GM13977 (cell line): ENCODE measurements at places on chromosomes 5 and 9.
A peak's percentile ranks its signal among the peaks of the same experiment; 100 is the strongest.

DNA sequence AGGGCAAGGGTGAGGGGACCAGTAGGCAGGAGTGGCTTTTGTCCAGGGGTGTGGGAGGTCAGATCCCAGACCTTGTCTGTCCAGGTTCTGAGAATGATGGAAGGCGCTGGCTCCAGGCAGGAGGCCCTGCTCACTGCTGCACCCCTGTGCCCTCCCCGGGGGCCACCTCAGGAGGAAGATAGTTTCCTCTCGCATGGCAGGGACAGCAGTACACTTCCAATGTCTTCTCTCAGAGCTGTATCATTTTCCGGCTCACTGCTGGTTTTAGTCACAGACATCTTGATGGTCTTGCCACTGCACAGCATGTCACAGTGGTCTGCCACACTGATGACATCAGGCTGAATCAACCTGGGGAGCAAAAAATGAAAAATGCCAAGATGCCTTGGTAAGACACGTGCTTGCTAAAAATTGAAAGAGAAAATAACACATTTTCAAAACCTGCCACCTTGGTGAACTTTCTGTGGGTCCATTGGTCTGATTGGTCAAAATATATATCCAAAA is 3.3 kb upstream of the SLC6A3 start:
- DNase-seq: no peak

DNA sequence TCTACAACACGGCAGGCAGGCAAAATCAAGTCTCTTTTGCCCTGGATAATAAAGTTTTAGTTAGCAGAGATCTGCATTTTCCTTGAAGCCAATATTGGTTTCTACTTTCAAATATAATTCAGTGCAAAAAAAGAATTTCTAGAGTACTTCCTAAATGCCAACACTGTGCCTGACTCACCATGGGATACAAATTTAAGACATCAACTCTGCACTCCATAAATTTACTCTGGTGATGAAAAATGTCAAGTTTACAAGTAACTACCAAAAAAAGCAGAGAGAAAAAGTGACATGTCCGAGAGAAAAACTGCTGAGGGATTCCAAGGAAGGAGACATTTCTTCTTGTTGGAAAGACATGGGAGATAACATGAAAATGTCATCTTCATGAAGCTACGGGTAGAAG is 119.7 kb downstream of the RAPGEF6 start:
- DNase-seq: no peak

- DNase-seq: no peak
These were observed 181.3 kb downstream of the GRIA1 start for GRCh38 chr5:153671653-153672346.

DNA sequence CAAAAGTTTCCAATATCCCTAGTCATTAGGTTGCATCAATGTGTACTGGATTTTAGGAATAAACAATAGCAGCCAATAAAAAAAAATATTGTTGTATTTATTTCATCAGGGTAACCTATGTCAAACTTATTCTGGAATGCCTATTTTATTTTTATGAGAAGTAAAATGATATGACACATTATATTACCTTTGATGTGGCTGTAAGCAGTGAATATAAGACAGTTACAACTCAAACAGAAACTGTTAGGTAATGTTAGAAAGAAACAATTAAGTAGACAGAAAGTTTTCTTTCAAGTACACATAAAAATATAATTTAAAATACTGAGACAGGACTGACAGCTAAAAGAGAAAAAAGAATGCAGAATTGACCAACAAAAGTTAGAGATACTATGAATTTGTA is 65.5 kb downstream of the GNG10 start:
- peak; percentile 11 for DNase-seq

DNA sequence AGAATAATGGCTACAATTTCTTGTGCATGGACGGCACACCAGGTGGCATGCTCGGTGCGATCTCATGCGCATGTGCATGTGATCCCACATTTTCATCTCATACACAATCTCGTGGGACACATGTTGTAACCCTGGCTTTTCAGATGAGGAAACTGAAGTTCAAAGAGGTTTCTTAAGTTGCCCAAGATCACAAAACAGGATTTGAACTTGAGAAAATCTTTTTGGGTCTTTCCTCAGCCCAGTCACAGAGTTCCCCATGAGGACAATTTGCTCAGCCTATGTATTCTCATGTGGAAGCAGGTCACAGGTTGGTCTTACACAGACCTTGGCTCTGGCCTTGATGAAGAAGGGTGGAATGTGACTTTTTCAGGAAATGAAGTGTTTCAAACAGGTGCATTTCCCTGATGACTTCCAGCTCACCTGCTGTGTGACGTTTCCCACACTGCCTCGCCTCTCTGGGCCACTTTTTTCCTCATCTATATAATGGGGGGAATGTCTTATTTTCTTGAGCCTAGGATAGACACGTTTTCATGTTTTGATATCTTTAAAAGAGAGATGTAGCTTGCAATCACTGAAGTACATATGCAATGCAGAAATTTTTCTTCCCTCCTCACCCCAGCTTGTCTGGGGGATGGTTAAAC is 7.1 kb upstream of the ORM1 start:
- DNase-seq: no peak

DNA sequence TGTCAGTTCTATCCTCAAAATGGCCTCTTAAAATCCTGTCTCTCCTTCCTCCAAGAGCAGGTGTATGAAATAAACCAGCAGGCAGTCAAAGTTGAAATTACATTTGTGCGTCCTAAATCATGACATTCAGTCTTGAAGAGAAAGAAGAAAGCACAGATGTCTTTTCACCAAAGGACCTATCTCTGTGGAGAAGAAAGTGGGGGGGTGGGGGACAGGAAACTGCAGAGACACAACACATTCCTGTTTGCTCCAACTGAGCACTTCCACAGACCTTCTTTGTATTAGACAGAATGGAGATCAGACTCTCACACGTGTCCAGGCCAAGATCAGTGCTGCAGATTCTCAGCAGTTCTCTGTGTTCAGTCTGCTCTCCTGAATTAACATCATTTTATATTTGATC is 471.9 kb upstream of the RGMB start:
- DNase-seq: no peak

- DNase-seq: no peak
These were observed 655 bp downstream of the TOR4A start for GRCh38 chr9:137278061-137278701.

DNA sequence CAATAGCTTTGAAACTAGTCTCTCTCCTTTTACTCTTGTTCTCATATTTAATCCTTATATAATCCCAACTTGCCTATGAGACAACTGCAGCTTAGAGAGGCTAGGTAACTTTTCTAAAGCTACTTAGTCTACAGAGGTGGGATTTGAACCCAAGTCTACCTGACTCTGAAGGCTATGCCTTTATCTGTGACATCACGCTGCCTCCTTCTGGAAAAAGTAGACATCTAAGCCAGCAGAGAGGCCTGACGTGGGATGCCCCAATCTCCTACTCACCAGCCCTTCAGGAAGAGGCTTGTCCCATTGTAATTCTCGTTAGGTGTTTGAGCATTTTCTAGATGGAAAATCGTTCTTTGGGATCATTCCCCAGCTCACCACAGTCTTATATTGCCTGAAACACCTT is 167.5 kb downstream of the HSPA4 start:
- no peak for DNase-seq

DNA sequence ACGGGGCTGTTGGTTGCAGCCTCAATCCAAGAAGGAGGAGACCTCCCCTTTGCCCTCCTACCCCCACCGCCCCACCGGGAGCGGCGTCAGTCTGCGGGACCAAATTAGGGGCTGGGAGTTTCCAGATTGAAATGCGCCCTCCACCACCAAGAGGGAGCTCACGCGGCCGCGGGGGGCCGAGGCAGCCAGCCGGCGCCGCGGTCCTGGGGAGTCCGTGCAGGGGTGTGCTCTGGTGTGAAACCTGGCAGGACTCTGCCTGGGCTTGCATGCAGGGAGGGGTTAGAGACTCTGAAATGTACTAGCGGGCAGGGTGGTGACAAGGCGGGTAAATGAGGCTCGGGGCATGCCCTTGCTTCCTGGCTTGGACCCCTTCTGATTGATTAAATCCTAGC is 989 bp upstream of the FBN2 start:
- peak; percentile 11 for DNase-seq

DNA sequence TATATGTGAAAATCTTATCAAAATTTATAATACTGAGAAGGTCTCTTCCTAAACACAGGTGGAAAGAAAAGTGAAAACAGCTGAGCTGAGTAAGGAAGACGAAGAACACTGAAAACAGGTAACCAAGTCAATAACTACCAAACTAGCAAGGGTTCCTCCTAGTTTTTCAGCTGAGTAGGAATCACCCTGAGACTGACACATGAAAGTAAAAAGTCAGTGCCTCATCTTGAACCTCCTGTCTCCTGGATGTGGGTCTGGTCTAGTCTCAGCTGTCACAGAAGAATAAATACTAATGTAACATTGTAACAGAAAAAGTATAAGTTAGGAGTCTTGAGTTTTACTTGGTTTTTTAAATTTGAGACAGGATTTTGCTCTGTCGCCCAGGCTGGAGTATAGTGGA is 121.0 kb downstream of the MEF2C start:
- DNase-seq: no peak

DNA sequence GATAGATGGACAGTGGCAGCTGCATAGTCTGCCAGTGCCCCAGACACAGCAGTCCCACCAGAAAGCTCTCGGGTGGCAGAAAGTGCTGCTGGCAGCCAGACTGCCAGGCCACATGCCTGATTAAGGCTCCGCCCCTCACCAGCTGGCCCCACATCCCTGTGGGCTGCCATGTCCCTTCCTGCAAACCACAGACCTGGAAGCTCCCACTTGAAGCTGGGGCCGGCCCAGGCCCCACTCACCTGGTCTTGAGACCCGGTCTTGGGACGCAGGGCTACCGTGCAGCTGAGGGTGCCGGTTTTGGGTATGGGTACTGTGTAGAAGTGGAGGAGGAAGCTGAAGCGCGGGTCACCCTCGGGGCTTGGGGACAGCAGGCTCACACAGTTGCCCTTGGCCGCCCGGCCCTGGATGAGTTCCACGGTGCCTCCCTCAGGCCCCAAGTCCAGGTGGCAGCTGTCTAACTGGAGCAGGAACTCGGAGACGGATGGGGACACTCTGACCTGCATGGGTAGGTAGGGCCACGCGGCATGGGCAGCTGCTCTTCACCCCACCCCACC is 15.3 kb downstream of the FPGS start:
- DNase-seq: no peak

GRCh38 chr5:113675166-113675565 is 161.7 kb downstream of the YTHDC2 start:
- DNase-seq: no peak

DNA sequence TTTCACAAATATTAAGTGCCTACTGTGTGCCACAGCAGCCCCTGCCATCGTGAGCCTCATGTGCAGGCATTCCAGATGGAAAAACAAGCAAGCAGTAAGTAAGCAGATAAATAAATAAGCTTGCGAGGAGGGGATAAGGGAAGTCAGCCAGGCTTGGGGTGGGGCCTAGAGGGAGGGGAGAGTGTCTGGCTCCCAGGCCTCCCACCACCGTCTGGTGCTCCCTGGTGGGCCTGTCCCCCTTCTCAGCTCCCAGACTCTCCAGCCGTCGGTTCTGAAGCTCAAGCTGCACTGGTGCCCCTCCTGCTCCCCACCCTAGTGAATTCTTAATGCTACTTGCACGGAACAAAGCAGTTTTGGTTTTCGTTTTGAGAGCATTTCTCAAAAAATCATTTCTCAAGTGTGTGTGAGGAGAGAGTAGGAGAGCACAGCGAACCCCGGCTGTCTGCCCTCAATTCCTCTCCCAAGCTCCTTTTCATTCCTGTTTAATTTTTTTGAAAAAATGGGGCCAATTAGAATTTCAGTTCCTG is 6.6 kb upstream of the IER5L start:
- no peak for DNase-seq

- no peak for DNase-seq
These were observed 175.5 kb downstream of the ANXA1 start for GRCh38 chr9:73327149-73327548.

- DNase-seq: no peak
These were observed 12.0 kb upstream of the RXRA start for GRCh38 chr9:134314039-134314949.

GRCh38 chr5:38189081-38189504 is 69.3 kb upstream of the EGFLAM start:
- DNase-seq: no peak

DNA sequence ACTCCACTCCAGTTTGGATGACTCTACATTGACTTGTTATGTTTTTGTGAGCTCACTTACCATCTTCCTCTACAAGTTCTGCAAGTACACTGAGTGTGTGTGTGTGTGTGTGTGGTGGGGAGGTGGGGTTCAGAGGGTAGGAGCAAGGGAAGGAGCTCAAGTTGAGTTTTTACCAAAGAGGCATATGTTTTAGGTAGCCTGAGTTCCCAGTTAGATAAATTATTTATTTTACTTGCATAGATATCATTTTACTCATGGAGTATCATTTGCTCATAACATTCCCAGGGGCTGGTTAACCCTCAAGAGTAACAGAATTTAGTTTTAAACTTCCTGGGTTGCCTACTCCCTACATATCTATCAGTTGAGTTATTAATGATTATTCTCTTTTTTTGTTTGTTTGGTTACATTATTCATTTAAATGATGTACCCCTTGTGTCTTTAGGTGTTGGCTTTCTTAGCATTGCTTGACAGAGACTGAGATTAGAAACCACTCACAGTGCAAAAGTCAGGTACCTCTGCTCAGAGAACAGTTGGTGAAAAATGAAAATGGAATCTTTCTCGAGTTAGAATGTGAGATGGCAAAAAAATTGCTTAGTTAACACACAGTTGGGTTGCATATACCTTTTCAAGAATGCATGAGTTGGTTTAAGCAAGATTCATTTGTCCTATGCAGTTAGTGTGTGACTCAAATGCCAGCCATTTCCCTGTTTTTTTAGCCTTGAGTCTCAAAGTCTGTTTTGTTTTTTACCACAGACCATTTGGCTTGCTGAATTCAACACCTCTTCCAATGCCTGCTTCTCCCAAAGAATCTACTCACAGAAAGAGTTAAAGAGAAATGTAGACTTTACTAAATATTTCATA is 29.2 kb downstream of the TNFSF8 start:
- no peak for DNase-seq

DNA sequence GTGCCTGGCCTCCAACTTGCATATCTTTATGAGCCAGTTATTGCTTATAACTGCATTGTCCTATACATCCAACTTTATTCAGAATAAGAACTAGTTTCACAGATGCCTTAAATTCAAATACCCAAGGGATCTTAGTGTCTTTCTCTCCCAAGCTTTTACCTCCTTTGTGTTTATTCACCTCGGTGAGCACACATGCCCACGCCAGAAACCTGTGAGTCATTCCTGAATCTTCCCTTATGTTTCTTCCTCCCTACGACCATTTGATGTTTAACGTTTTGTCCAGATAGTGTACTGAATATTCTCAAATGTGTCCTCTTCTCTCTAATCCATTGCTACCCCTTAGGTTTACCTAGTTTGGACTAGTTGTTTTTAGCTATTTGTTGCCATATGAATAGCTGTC is 55.5 kb upstream of the MEGF10 start:
- DNase-seq: no peak

- no peak for DNase-seq
These were observed 18.4 kb downstream of the ENG start for GRCh38 chr9:127835991-127836516.

GRCh38 chr5:98330871-98331270 is 442.6 kb upstream of the RGMB start:
- DNase-seq: no peak

DNA sequence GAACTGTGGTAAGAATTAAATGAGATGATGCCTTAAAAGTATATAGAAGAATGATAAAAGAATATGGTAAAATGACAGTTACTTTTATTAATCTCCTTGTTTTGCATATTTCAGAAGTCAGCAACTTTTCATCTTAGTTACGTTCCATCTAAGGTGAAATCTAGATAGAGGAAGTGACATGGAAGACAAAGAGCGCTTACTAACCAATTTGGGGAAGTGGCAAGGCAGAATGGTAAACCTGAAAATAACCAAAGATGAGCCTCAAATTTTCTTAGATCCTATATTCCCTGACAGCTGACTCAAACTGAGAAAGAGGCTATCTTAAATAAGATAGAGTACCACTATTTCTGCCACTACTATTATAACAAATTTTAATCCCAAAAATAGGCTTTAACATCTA is 52.5 kb downstream of the FGF10 start:
- DNase-seq: no peak
